ENCODE measurements at places on chromosomes 4 and X.
A peak's percentile ranks its signal among the peaks of the same experiment; 100 is the strongest.

DNA sequence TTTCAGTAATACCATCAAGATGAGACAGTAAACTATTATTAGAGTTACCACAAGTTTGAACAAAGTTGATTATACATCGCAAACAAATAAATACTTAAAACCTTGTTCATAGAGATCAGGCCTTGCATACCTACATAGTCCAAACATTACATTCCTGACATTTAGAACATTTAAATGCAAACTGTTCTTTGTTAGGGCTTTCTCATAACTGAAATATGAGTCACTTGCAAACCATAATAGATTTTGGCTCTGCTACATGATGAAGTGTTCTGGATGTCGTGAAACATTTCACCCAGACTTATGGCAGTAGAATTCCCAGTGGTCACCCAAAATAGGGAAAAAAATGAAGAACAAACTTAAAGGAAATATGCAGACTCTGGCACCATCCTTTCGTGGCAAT lies 75.0 kb downstream of the FAT4 start:
- peak; percentile 45 for DNase-seq

- no peak for DNase-seq
These were observed 9.5 kb downstream of the CSN3 start for GRCh38 chr4:70251945-70252277.

GRCh38 chr4:22850630-22851029 lies 157.9 kb downstream of the GBA3 start:
- no peak for DNase-seq

DNA sequence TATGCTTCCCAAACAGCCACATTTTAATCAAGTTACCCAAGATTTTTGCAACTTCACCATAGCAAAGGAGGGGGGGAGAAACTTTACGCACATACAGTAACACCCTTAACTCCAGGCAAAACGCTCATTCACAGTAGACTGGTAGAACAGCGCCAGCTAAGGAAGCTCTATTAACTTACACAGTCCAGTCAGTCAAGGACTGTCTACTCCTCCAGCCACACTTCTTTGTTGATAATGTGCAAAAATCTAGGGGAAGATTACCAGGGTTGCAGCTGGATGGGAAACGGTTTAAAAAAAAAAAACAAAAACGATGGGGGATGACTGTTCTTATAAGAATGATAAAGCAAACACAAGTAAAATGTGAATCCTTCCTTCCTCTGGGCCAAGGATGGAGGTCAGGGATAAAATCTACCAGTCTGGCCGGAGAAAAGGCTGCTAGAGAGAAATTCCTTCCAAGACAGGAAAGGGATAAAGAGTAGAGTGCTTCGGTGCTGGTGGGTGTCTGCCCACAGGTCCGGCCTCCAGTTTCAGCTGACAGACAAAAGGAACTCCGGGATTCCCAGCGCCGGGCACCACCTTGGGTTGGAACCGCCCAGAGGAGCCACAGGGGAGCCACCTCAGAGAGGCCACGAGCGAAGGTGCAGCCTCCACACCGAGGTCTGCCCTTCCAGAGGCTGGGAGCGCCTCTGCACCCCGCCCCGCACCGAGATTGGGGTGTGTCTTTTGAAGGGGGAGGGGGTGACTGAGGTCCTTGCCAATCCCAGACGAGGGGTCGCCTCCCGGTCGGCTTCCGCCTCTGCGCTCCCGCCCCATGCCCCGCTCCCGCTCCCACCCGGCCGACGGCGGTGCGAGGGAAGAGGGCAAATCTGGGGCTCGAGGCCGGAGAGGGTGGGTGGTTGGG lies 811 bp downstream of the ANKRD50 start:
- DNase-seq, result peak; percentile 79

GRCh38 chr4:63325140-63325539 lies 1084.1 kb downstream of the TECRL start:
- DNase-seq, result no peak

DNA sequence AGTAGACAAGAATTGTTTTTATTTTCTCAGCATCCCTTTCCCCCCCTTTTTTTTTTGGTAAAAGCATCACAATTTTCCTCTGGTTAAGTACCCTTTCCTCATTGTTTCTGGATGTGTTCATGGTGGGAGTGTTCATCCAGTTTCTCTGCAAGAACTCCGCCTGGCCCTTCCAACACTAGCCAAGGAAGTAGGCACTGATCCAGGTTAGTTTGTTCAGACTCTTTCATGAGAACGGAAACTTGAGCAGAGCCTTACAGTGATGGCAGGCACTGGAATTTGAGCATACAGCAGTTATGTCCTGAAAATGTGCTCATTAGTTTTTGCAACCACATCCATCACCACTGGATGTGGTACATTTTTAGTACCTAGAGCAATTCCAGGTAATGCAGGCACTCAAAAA lies 336.1 kb upstream of the BOD1L1 start:
- DNase-seq, result no peak

DNA sequence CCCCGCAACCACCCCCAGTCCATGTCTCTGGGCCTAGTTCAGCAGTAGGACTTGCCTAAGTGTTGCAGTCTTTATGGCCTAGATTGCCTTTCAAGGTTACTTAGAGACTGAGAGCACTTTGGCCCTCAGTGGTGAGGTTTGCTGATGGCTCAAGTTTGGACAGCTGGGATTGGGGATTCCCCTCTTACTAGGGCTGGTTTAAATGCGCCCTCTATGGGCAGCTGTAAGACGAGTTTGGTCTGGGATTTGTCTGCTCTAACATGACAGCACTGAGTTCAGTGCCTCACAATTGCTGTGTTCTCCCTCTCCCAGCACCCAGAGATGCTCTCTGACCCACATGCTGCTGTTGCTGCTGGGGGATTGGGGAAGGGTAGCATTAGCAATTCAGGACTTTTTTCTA lies 23.1 kb downstream of the DACH2 start:
- no peak for DNase-seq

All from hindlimb muscle (tissue), 1 donor.